NCI-H82 (cell line): ENCODE measurements at places on chromosomes 5 and 9.

DNA sequence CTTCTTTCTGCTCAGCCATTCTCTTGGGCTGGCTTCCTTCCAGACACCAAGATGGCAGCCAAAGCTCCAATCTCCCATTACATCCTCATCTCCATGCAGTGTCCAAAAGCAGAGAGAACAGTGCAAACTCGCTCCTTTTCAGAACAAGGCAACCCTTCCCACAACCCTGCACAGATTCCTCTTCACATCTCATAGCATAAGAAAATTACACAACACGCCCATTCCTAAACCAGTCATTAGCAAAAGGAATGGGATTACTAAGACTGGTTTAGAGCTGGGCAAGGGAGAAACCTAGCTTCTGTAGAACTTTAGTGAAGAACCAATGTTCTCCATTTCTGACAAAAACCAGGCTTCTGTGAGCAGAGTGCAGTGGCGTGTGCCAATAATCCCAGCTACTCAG is 51.5 kb upstream of the CTNNA1 start:
- DNase-seq = no peak

DNA sequence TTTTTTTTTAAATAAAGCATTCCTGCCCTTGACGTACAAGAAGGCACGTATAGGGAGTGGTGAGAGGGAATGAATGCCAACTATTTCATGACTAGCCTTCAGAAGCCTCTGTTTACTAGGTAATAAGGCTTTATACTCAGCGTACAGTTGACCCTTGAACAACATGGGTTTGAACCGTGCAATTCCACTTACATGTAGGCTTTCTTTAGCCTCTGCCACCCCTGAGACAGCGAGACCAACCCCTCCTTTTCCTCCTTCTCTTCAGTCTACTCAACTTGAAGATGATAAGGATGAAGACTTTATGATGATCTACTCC is 22.5 kb downstream of the CDC42SE2 start:
- no peak for DNase-seq

DNA sequence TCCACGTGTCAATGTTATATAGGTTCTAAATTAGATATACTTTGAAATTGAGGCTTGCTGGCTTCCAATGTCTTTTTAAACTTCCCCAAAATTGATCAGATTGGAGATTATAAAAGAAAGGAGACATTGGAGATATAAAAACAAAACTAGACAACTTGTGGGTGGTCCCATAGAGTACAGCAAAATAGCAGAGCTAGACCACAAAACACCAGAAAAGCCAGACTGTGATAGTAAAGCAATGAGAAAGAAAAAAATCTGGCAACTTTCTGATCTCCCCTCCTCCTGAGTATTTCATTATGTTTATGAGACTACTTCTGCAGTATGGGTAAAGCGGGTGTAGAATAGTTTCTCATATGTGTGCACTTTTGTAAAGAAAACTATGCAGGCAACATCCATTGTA is 713.8 kb upstream of the MEF2C start:
- DNase-seq = no peak

- no peak for DNase-seq
These were observed 722.9 kb upstream of the RGMB start for GRCh38 chr5:98050583-98050982.

DNA sequence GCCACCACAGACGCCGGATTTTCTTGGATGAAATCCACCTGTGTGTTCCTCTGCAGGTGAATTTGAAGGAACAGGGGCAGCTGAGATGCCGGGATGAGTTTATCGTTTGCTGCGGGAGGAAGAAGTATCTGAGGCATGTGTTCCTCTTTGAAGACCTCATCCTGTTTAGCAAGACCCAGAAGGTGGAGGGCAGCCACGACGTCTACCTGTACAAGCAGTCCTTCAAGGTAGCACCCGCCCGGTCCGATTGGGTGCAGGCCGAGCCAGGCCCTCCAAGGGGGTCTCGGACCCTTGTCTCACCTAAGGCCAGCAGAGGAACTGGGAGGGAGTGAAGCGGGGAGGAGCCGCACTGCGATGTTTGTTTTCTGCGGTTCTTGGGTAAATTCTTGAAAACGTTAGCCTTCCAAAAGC is 18.4 kb upstream of the LRRC14B start:
- DNase-seq = no peak

GRCh38 chr5:111820072-111820471 is 63.1 kb upstream of the NREP start:
- DNase-seq = no peak

GRCh38 chr5:16695779-16696178 is 79.0 kb upstream of the RETREG1 start:
- DNase-seq = no peak

GRCh38 chr9:75964427-75964826 is 74.0 kb downstream of the PCSK5 start:
- DNase-seq = no peak

GRCh38 chr9:122228191-122228567 is 578 bp downstream of the LHX6 start:
- no peak for DNase-seq

DNA sequence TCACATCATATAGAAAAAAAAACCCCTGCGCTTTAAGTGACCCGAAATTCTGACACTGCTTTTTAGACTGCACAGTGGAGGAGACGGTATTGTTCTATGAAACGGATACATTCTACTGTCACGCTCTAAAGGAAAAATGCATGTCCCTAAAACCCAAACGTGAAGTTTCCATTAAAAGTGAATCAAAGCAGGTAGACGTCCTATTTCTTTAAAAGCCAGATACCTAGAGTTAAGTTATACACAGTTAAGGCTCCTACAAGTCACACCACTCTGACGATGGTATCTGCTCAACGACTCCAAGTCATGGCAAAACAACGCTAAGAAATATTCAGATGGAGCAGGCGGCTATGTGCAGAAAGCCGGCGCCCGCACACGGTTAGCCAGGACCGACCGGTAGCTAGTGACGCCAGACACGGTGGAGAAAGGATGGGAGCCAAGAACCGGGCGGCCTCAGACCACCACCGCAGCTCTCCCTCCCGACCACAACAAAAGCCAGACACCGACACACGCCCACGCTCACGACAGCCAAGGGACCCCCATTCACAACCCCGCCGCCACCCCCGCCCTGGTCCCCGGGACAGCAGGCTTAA is 734 bp downstream of the SKP1 start:
- DNase-seq = peak; percentile 43

GRCh38 chr5:133398646-133399101 is 213.7 kb downstream of the FSTL4 start:
- no peak for DNase-seq

DNA sequence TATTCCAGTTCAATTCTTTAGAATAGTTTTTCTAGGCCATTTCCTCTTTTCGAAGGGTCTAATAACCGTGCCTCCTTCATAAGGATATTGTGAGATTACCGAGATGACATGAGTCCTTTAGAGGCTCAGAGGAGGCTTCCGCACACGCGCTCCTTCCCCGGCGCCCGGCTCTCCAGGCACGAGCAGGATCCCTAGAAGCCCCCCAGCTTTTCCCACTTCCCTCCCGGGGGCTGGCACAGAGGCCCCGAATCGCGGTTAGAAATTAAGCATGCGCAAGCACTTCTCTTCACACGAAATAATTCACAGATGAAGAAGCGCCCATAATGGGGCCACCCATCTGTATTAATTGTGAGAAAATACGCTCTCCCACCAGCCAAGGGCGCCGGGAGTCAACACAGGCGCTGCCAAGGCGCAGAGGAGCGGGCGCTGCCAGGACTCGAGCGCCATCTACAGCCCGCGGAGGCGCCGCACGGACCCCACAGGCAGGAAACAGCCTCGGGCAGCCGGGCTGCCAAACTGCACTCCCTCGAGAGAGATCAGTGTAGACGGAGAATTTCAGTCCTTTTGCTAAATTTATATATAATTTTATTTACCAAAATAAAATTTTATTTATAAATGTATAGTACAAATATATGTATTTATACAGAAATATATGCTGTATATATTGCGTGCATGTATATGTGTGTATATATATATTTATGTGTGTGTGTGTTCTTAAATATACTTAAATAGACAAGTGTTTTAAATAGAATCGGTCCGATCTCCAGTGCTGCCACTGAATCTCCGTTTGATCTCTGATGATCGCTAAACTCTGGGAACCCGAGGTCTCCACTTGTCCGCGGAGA is 258.1 kb upstream of the NFIL3 start:
- no peak for DNase-seq

- no peak for DNase-seq
These were observed 154.1 kb downstream of the SEMA6A start for GRCh38 chr5:116420540-116420939.

GRCh38 chr5:178793151-178793550 is 62.7 kb upstream of the ZNF354A start:
- DNase-seq = peak; percentile 31

DNA sequence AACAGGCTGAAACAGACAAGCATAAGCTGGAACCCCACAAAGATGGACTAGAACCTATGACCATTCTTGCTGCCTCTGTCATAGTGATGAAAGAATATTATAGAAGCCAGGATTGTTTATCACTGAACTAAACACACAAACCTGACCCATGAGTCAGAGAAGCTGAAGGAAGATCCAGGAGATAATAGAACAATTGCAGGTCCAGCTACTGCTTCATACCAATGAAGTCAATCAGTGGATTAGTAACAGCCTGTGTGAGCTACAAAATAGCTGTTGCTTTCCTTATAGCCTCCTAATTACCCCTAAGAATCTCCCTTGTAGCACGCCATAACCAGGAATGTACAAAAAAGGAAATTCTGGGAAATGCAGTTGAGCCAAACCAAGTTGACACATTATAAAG is 459.9 kb upstream of the ZNF462 start:
- DNase-seq = peak; percentile 16

GRCh38 chr5:40831346-40832210 is 3.4 kb downstream of the RPL37 start:
- DNase-seq = no peak

- peak; percentile 88 for DNase-seq
These were observed 302.1 kb downstream of the CSNK1G3 start for GRCh38 chr5:123813937-123814624.

DNA sequence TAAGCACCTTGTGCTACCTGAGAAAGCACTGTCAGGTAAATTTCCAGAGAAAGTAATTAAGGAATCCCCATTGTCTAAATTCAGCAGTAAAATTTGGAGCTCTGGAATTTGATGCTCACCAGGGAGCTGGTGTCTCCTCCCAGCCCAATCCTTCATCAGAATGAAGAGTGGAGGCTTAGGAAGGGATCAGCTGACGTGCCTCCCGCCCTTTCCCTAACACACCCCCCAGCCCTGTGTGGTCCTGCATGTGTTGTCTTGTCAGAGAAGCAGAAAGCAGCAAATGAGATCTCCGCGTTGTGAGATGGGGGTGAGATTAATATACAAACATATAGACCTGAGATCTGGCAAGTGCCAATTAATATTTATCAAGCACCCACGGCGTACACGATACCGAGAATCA is 26.9 kb upstream of the BARHL1 start:
- DNase-seq = no peak

DNA sequence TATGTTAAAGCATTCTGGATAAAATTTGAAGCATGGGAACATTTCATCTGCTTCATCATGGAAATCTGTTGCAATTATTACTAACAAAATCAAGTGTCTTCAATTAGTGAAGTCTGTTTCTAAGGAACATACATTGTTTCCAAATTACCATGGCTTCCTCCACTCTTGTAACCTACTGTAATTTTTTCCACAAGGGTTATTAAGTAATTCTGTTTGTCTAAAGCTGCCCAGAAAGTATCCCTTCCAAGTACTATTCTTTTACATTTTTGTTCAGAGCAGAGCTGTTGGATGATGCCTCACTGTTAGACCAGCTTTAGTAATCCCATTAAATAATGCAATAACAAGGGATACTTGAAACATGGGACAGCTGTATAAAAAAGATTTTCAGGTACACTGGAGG is 483.5 kb upstream of the CD180 start:
- DNase-seq = no peak

GRCh38 chr5:7478459-7478858 is 82.5 kb downstream of the ADCY2 start:
- no peak for DNase-seq

DNA sequence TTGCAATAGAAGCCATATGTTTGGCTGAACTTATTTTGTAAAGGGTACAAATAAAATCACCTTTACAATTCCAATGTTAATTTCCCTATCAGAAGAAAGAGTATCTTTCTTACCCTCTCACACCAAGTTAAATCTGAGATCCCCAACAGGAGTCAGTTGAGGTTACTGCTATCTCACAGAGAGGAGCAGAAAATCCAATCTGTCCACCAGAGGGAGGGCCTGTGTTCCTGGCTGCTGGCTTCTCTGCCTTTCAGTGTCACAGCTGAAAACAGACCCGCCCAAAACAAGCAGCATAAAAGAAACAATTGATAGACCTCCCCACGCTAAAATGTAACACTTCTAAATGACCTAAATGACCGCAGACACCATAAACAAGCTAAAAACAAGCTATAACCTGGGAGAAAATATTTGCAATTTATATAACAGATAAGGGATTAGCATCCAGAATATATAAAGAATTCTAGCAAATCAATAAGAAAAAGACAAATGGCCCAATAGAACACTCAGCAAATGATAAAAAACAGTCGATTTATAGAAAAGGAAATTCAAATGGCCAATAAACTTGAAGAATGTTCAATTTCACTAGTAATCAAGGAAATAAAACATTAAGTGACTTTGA is 24.5 kb upstream of the MVB12B start:
- DNase-seq = peak; percentile 91

- peak; percentile 31 for DNase-seq
These were observed 11.9 kb upstream of the FER start for GRCh38 chr5:108735790-108736189.

GRCh38 chr5:41447650-41448510 is 62.5 kb downstream of the PLCXD3 start:
- no peak for DNase-seq

DNA sequence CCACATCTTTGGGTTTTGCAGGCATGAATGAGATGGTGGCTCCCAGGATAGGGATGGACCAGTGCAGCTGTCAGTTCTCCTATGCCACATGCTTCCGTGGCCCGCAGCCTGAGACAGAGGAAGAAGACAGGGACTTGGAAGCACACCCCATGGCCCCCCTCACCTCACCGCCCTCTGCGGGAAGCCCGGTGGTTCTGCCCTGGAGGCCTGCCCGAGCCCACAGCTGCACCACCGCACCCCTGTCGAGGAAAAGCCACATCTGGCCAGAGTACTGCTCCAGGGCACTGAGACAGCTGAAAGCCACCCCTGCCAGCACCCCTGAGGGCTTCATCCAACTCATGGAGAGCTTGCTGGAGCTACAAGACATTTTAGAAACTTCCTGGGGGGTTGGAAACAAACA is 7.6 kb upstream of the TRMT10B start:
- no peak for DNase-seq

DNA sequence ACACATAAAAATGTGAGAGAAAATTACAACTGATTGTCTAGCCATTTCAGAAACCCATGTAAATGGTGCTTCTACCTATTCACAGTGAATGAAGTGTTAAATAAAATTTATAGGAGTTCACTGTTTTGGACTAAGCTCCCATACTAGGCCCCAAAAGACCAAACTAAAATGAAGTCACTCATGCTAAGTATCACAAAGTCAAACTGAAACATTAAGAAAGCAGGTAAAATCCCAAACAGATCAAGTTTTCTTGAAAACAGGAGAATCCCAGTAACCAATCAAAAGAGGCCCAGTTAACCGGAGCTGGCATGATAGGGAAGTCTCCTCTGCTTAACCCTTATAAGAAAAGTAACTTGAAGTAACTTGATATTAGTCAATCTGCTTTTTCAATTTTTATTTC is 35.2 kb upstream of the MYOT start:
- DNase-seq = no peak

GRCh38 chr5:37786862-37787519 is 52.9 kb downstream of the GDNF start:
- no peak for DNase-seq
